ENCODE measurements at places on chromosomes 5 and 9.

GRCh38 chr5:165723931-165724330 is 2218.5 kb downstream of the MAT2B start:
- no peak for DNase-seq

DNA sequence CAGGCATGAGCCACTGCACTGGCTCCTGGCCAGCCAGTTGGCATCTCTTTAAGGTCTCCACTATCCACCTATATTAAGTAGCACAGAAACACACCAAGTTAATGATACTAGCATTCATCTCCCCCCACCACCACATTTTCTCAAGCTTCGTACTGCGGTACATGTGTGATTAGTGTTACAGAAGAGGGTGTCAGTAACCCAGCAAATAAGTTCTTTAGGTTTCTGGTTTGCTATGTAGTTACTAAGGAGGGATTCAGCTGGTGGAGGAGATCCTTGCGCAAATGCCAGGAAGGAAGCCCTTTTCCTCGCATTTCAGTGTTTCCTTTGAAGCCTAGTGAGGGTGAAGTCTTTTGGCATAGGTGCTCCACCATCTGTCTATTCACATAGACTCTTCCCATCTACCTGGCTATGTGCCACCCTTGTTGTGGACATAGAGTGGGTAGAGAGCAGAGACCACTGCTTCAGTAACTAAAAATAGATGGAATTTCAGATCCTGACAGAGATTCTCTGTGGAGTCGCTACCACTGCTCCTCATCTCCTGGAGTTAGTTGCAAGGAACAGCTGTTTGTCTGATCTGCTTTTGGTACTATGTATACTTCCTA is 16.7 kb downstream of the UBE2D2 start:
- DNase-seq, result no peak

GRCh38 chr9:38621434-38622287 is 1.3 kb upstream of the ANKRD18A start:
- DNase-seq, result no peak

- no peak for DNase-seq
These were observed 395.1 kb downstream of the CETN3 start for GRCh38 chr5:90014420-90014819.

GRCh38 chr5:83740741-83741140 is 20.1 kb upstream of the HAPLN1 start:
- DNase-seq, result no peak

GRCh38 chr9:127781806-127782205 is 3.3 kb upstream of the SH2D3C start:
- DNase-seq, result no peak

DNA sequence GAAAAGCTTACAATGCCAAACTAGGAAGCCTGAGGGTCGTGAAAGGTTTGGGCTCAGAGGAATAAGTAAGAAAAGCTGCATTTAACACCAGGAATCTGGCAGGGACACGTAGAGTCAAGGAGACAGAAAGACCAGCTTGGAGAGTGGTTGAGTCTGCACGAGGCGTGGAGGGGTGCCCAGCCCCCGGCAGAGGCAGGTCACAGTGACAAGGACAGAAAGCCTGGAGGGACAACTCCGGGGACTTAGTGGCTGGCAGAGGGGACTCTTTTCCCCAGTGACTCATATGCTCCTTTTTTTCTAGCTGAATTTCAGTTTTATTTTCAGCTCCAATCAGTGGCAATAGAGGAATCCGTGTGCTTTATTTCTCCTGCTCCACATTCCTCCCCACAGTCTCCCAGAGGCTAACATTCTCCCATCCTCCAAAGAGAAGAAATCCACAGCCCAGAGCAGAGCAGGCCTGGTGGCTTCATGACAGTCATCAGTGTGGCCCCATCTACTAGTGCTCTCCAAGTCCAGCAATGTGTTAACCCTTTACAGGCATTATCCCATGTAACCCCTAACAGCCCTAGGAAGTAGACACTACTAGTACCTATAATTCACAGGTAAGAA is 80.7 kb downstream of the KCNIP1 start:
- DNase-seq, result no peak

GRCh38 chr5:159241946-159242552 is 21.0 kb upstream of the UBLCP1 start:
- no peak for DNase-seq

DNA sequence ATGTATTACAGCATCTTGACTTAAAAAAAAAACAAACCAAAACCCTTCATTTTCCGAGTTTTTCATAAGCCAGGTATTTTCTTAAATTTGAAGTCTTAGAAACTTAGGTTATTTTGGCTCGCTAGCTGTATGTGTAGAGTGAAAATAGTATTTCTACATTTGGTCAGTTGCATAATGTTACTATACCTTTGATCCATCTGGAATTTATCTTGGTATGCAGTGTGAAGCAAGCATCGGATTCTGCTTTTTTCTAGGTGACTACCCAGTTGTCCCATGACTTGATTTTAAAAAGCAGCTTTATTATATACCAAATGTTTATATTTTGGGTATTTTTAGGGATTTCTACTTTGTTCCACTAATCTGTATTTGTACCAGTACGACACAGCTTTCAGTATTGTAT is 27.7 kb downstream of the UBAP1 start:
- DNase-seq, result no peak

GRCh38 chr5:53087171-53087570 is 22.4 kb downstream of the MOCS2 start:
- no peak for DNase-seq

DNA sequence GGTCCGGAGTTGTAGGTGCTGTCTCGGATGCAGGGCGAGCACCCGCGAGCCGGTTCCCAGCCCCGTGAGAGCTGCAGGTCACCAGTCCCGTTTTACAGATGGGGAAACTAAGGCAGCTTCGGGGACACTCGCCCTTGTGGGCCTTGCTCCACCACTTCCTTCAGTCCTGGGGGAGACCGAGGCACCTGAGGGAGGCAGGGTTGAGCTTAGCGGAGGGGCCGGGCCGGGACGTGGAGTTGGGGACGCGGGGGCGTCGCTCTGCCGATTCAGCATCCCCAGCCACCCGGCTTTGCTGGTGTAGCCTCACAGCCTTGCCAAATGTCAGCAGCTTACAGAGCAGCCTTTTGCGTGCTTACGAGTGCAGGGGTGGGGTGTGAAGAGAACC is 530 bp downstream of the BBLN start:
- DNase-seq, result no peak

- DNase-seq, result no peak
These were observed 163.7 kb downstream of the ALDH1A1 start for GRCh38 chr9:72788966-72789735.

- DNase-seq, result no peak
These were observed 232.6 kb downstream of the PRDM9 start for GRCh38 chr5:23740029-23740428.

Measured in SIG-M5 (cell line).